ENCODE measurements at places on chromosomes 12 and 14. TPM values are rescaled to one million over a fixed set of nuclear protein-coding genes. Genes with fewer than 3 reads are reported as not detected.

Gene EIF4B
- 535 TPM for total RNA-seq

Gene FAM161B
- total RNA-seq: 0.75 TPM

DNA sequence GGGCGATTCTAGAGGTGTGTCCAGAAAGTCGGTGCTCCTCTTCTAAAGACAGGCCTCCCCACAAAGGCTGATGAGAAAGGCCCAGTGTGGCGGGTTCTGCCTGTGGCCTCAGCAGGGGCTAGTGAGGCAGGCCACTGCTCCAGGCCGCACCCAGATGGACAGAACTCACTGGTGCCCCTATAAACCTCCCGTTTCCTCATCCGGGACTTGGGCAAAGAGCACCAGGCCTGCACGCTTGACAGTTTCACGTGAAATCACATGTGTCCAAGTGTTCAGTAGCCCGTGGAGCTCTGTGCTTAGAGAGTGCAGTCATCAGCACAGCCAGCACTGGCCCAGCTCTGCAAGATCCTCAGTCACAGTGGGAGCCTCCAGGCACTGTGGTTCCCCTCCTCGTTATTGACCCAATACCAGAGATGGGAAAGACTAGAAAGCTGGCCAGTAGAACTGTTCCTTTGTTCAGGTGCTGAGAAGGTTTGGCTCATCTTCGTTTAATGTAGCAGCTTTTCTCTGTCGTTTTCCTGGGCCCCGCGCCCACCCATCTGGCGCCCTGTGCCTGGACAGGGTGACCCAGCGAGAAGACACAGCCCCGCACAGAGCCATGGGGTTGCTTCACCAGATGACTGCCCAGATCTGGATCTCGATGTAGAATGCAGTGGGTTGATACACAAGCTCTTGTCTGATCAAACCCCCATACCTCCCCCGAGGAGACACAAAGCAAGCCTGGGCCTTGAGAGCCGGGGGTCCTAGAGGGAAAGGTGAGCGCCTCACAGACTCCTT lies 26.3 kb downstream of the IL31 start:
- H3K27me3 ChIP-seq: peaks cover 4% of the 10 kb centered on the region
- H3K4me1 ChIP-seq: no peaks in the 10 kb centered on the region
- H3K36me3 ChIP-seq: peaks cover 14% of the 10 kb centered on the region
- no peak overlapping the region for H3K4me3 ChIP-seq
- H3K27ac ChIP-seq: no peak overlapping the region
- DNase-seq: no peak

Gene CSAD
- total RNA-seq: 10.9 TPM

DNA sequence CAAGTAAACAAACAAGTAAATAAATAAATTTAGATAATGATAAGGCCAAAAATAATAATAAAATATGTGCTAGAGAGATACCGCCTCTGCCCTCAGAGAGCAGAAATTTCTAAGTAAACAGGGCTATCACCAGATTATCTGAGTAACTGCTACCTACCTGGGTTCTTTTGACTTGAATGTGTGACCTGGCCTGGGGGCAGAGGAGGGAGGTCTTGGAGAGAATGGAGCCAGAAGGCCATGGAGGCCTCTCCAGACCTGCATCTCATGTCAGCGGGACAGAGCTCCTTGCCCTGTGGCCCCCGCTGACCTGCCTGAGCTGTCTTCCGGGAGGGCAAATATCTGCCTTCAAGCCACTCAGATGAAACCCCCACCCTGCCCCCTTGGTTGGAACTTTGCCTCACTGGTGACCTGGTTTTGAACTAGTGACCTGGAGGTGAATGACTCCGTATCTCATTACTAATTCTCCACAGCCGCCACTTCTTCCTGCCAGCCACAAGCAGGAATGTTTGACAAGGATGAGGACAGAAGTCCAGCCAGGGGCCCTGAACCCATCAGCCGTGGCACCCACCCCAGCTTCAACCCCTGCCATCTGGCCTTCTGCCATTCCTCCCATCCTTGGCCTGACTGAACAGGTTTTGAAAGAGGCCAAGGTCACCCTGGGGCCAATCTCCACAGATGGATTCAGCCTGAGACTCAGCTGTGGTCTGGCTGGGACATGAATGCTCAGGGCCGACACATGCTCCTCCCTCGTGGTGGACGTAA lies 86.8 kb upstream of the PARP11 start:
- peaks cover 17% of the 10 kb centered on the region for H3K27me3 ChIP-seq
- H3K4me1 ChIP-seq: no peaks in the 10 kb centered on the region
- H3K36me3 ChIP-seq: no peaks in the 10 kb centered on the region
- H3K27ac ChIP-seq: no peak overlapping the region
- DNase-seq: no peak
- H3K4me3 ChIP-seq: no peak overlapping the region

- H3K4me3 ChIP-seq: no peak overlapping the region
- H3K4me1 ChIP-seq: no peaks in the 10 kb centered on the region
- DNase-seq: no peak
- H3K36me3 ChIP-seq: no peaks in the 10 kb centered on the region
- H3K27ac ChIP-seq: no peak overlapping the region
- peaks cover 37% of the 10 kb centered on the region for H3K27me3 ChIP-seq
These were observed 177.9 kb upstream of the PRMT8 start for GRCh38 chr12:3313066-3313465.

DNA sequence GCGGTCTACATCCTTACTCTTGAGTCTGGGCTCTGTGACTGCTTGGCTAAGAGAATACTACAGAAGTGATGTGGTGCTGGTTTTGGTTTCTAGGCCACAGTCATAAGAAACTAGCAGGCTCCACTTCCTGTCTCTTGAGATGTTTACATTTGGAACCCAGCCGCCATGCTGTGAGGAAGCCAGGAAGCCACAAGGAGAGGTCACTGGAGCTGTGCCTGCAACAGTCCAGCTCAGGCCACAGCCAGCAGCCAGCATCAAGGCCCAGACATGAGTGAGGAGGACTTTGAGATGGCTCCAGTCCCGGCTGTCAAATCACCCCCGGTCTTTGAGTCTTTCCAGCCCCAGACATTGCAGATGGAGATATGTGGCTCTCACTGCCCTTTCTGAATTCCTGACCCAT lies 12.9 kb upstream of the FAM181A start:
- no peaks in the 10 kb centered on the region for H3K27me3 ChIP-seq
- H3K27ac ChIP-seq: no peak overlapping the region
- DNase-seq: no peak
- H3K4me1 ChIP-seq: no peaks in the 10 kb centered on the region

GRCh38 chr12:7175493-7175892 lies 14.0 kb upstream of the PEX5 start:
- H3K4me1 ChIP-seq: no peaks in the 10 kb centered on the region
- H3K4me3 ChIP-seq: no peak overlapping the region
- H3K27ac ChIP-seq: no peak overlapping the region
- H3K27me3 ChIP-seq: no peaks in the 10 kb centered on the region
- H3K36me3 ChIP-seq: no peaks in the 10 kb centered on the region

Gene SERPINA12
- total RNA-seq: not detected

GRCh38 chr12:25713264-25713663 lies 160.2 kb upstream of the LMNTD1 start:
- no peak for DNase-seq
- H3K4me1 ChIP-seq: no peaks in the 10 kb centered on the region
- H3K36me3 ChIP-seq: no peaks in the 10 kb centered on the region

DNA sequence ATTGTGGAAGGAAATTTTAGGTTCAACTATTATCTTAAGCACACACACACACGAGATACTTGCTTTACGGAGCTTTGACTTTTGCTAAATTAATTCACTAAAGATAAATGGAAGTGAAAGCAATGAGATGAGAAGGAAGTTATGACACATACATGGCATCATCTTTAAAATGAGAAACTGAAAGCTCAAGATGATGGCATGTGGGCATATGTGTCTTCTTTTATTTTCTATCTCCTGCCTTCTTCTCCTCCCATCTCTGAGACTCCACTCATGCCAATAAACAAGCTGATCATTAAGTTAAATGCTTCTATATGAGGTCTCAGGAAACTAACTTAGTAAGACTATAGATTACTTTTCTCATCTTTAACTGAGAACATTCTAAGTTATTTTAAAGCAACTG lies 216.7 kb downstream of the MED13L start:
- no peak overlapping the region for H3K4me3 ChIP-seq
- H3K4me1 ChIP-seq: peaks cover 5% of the 10 kb centered on the region
- H3K36me3 ChIP-seq: peaks cover 4% of the 10 kb centered on the region
- no peaks in the 10 kb centered on the region for H3K27me3 ChIP-seq
- no peak for DNase-seq

- H3K4me1 ChIP-seq: no peaks in the 10 kb centered on the region
- peaks cover 2% of the 10 kb centered on the region for H3K27me3 ChIP-seq
- no peak for DNase-seq
- no peaks in the 10 kb centered on the region for H3K36me3 ChIP-seq
- H3K4me3 ChIP-seq: no peak overlapping the region
- no peak overlapping the region for H3K27ac ChIP-seq
These were observed 98.8 kb downstream of the FRMD6 start for GRCh38 chr14:51750542-51750941.

Gene ARG2
- 12.5 TPM for total RNA-seq

Gene KIAA0586
- total RNA-seq: 21.2 TPM

GRCh38 chr14:32697704-32698103 lies 241.0 kb upstream of the NPAS3 start:
- no peaks in the 10 kb centered on the region for H3K27me3 ChIP-seq
- H3K27ac ChIP-seq: no peak overlapping the region
- no peaks in the 10 kb centered on the region for H3K36me3 ChIP-seq
- H3K4me3 ChIP-seq: no peak overlapping the region
- H3K4me1 ChIP-seq: no peaks in the 10 kb centered on the region

GRCh38 chr14:94021416-94022157 lies 4.6 kb upstream of the OTUB2 start:
- no peaks in the 10 kb centered on the region for H3K36me3 ChIP-seq
- peaks cover 31% of the 10 kb centered on the region for H3K27me3 ChIP-seq
- peaks cover 2% of the 10 kb centered on the region for H3K4me1 ChIP-seq
- H3K27ac ChIP-seq: no peak overlapping the region

GRCh38 chr12:75805905-75806304 lies 225.7 kb downstream of the PHLDA1 start:
- no peak overlapping the region for H3K4me3 ChIP-seq
- DNase-seq: no peak
- H3K4me1 ChIP-seq: no peaks in the 10 kb centered on the region
- H3K36me3 ChIP-seq: no peaks in the 10 kb centered on the region
- peaks cover 6% of the 10 kb centered on the region for H3K27me3 ChIP-seq

DNA sequence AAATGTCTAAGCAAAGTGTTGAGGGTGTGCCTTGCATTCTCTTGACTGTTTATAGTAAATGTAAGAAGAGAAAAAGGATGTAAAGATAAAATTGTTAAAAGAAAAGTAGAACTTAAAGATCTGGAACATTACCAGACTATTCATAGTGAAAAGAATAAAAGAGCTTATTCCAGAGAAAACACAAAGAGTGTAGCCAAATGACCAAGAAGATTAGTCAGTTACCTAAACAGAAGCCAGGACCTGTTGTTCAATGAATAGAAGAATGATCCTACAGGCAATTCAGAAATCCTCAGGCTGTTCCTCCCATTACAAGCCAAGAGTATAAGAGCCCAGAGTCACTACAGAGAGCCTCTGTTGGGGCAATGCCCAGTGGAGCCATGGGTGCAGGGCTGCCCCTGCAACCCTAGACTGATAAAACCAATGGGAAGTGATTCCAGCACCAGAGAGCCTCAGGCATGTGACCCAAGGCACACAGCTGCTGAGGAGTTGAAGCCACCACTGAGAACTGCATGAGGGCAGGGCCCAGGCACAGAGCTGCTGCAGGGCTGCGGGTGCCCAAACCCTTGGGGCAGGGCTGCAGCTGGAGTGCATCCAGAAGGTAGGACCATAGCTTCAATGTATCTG lies 91.1 kb upstream of the SLC38A4 start:
- H3K36me3 ChIP-seq: no peaks in the 10 kb centered on the region
- H3K4me3 ChIP-seq: no peak overlapping the region
- no peak overlapping the region for H3K27ac ChIP-seq
- DNase-seq: no peak
- H3K27me3 ChIP-seq: no peaks in the 10 kb centered on the region

Gene IFNG-AS1
- total RNA-seq: not detected

GRCh38 chr12:106490264-106490663 lies 92.5 kb upstream of the RFX4 start:
- DNase-seq: no peak
- no peaks in the 10 kb centered on the region for H3K27me3 ChIP-seq
- no peak overlapping the region for H3K4me3 ChIP-seq
- no peak overlapping the region for H3K27ac ChIP-seq
- no peaks in the 10 kb centered on the region for H3K36me3 ChIP-seq
- H3K4me1 ChIP-seq: no peaks in the 10 kb centered on the region

Gene PMCH
- total RNA-seq: not detected

GRCh38 chr14:36901861-36902260 lies 240.2 kb downstream of the PAX9 start:
- H3K36me3 ChIP-seq: no peaks in the 10 kb centered on the region
- no peak for DNase-seq
- no peak overlapping the region for H3K27ac ChIP-seq

- peaks cover 25% of the 10 kb centered on the region for H3K36me3 ChIP-seq
- H3K4me3 ChIP-seq: no peak overlapping the region
- H3K27ac ChIP-seq: no peak overlapping the region
These were observed 32.0 kb downstream of the PSEN1 start for GRCh38 chr14:73168274-73168673.

Gene TAS2R14
- 1.4 TPM for total RNA-seq

GRCh38 chr12:53424626-53425514 lies 1.2 kb downstream of the AMHR2 start:
- H3K36me3 ChIP-seq: peaks cover 19% of the 10 kb centered on the region
- H3K4me3 ChIP-seq: peak overlapping the region; percentile 36

DNA sequence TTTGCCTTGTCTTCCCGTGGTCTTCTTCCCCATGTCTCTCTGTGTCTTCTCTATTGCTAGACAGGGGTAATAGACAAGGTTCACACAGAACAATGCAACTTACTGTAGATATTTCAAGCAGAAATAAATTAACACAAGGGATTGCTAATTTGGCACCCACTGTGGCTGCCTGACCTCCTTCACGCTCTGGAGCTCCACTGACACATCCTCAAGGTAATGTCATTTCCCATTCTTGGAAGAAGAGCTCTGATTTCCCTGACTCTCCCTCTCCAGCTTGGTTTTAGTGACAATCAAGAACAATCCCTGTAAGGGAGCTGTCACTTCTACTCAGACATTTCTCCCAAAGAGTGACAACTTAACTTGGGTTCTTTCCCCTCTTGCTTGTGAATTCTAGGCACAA lies 105.4 kb upstream of the NAP1L1 start:
- no peak overlapping the region for H3K27ac ChIP-seq
- no peaks in the 10 kb centered on the region for H3K36me3 ChIP-seq
- no peak overlapping the region for H3K4me3 ChIP-seq
- DNase-seq: no peak
- H3K27me3 ChIP-seq: no peaks in the 10 kb centered on the region
- peaks cover 9% of the 10 kb centered on the region for H3K4me1 ChIP-seq

Gene TESPA1
- 2.4 TPM for total RNA-seq

DNA sequence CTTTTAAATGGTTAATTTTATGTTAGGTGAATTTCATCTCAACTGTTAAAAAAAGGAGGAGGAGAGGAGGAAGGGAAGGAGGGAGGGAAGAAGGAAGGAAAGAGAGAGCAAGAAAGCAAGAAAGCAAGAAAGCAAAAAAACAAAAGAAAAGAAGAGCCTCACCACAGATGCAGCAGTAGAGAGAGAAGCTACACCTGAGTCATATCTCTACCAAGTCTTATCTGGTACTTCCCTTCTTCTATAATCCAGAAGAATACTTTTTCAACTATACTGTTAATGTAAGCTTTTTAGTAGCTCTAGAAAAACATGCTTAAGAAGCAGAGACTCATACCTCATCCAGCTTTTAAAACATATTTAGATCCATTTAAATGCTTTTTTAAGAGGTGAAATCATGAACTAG lies 5.6 kb upstream of the IL26 start:
- no peak for DNase-seq
- no peak overlapping the region for H3K27ac ChIP-seq
- no peaks in the 10 kb centered on the region for H3K36me3 ChIP-seq
- no peak overlapping the region for H3K4me3 ChIP-seq

- H3K36me3 ChIP-seq: no peaks in the 10 kb centered on the region
- no peak overlapping the region for H3K4me3 ChIP-seq
- peaks cover 24% of the 10 kb centered on the region for H3K27me3 ChIP-seq
- DNase-seq: peak; percentile 13
- H3K27ac ChIP-seq: no peak overlapping the region
- H3K4me1 ChIP-seq: no peaks in the 10 kb centered on the region
These were observed 75.2 kb upstream of the RASSF8 start for GRCh38 chr12:25883026-25883916.

All from K562 (cell line).